ENCODE measurements at places on chromosomes 7 and 10. TPM values are rescaled to one million over a fixed set of nuclear protein-coding genes. Genes with fewer than 3 reads are reported as not detected.

AZGP1 gene
- not detected for total RNA-seq

PURB gene
- total RNA-seq = 26.6 TPM

SPDYE5 gene
- total RNA-seq = not detected

LIMK1 gene
- total RNA-seq = 19.5 TPM

SFMBT2 gene
- 23.0 TPM for total RNA-seq

CHAT gene
- total RNA-seq = not detected

PPA1 gene
- 194 TPM for total RNA-seq

DYNC1I1 gene
- total RNA-seq = not detected

DDX21 gene
- 107 TPM for total RNA-seq

HTR5A gene
- not detected for total RNA-seq

ANKRD2 gene
- total RNA-seq = 0.36 TPM
